ENCODE measurements at places on chromosomes 16 and 17. TPM values are rescaled to one million over a fixed set of nuclear protein-coding genes. Genes with fewer than 3 reads are reported as not detected.

DNA sequence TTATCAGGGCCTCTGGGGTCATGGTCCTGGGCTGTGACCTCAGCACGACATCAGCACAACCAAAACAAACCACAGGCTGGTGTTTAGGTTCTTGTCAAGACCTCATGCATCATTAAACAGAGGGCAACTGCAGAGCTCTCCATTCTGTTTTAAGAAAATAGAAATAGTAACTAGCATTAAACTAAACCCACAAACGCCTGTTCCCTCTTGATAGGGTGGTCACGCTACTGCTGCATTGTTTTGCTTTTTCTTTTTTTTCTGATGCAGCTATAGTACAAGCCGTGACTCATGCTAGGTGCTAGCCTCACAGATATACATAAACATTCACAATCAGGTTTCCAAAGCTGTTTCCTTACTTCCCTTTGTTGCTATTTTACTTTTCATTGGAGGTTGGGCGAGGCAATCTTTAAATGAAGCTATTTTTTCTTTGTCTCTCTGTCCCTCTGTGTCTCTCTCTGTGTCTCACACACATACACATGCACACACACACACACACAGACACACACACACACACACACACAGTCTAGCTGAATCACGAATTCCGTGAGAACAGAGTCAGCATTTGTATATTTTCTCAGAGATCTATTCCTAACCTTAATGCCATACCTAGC lies 310.3 kb downstream of the CDH13 start:
- peak; percentile 87 for DNase-seq

GRCh38 chr17:688100-688989 lies 26.3 kb downstream of the VPS53 start:
- peak; percentile 41 for DNase-seq

DNA sequence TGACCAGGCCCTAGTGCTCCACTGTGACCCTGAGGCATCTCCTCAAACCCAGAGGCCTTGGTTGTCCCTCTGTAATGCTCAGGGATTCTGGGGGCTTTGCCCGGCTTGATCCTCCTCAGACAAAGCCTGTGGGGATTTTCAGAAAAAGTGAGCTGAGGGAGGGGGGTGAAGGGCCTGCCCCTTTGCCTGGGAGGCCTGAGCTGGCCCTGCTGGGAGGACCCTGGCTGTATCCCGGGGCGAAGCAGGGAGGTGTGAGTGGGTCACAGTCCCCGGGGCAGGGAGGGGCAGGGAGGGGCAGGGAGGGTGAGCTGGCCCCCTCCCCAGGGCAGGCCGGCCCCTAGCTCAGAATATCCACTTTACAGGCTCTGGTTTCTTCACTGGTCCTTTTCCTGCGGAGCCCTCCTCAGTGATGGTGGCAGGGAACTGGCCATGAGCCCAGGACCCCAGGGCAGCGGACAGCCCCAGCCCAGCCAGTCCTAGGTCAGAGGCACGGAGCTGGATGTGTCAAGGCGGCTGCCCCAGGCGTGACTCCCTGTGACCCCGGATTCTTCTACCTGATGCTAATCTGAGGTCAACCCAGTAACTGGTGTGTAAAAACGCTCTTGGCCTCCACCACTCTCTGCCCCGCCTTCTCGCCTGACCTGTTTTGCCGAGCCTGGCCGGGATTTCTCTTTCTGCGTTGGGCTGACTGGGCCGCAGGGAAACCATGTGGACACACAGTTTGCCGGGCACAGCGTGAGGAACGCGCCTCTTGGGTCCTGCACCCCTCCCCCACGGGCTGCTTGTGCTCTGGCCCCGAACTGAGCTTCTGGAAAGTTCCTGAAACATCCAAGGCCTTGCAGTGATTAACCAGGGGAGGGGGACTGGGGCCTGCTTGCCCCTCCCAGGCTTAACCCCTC lies 5.8 kb upstream of the FASN start:
- DNase-seq, result no peak

- DNase-seq, result no peak
Observed at GRCh38 chr17:32286518-32286900, 20.9 kb downstream of the RHBDL3 start.

DNA sequence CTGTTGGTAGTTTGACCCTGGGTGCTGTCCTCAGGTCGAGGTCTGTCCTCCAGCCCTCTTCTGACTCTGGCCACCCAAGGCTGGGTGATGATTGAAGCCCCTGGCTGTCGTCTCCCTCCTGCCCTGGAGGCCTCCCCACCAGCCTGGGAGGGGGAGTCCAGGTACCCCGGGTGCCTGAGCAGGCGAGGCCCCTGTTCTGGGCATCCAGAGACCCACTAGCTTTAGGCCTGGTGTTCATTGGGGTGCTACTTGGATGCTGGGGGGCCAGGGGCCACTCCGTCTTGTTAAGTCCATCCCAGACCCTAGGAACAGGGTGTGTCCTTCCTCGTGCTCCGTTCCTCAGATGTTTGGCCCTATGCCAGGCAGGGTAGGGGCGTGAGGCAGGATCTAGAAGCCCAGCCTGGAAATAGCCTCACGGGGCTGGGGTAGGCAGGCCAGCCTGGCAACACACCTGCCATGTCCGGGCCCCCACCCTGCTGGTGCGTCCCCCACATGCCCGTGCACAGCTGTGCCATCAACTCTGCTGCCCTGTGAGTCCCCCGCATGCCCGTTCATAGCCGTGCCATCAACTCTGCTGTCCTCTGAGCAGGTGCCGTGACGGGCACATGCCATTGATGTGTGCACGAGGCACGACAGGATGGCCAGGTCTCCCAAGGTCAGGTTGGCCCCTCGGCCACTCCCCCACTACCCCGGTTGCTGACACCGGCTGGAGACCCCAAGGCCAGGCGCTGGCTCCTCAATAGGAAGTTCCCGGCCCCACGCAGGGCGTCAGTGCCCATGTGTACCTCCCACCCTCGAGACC lies 36.9 kb downstream of the GINS2 start:
- no peak for DNase-seq

GRCh38 chr17:53004902-53005301 lies 817.8 kb upstream of the KIF2B start:
- no peak for DNase-seq

DNA sequence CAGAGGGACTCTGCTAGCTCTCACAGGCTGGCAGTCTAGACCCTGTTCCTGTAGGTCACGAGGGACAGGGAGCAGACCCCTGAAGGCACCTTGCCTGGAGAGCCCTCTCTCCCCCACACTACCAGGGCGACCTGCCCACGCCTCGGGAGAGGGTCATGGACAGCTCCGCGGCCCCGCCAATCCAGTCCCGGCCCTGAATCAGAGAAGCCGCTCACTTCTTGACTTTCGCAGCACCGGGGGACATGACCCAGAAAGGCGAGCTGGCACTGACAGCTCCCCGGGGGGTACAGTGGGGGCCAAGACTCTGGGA lies 5.1 kb downstream of the KIFC3 start:
- no peak for DNase-seq

DNA sequence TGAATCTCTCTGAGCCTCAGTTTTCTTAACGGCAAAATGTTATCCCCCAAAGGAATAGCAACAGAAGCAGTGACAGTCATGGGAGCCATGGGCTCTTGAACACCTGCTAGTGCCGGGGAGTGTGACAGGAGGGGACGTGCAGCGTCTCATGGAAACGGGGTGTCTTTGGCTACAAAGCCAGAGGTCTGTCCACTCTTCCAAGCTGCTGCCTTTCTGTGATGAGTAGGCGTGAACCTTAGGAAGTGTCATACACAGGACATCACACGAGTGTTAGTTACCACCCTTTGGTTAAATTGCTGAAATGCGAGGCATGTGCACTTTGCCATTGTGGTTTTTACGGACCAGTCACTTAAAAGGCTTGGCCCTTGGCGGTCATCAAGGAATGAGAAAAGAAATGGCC lies 93.4 kb downstream of the IRF8 start:
- DNase-seq, result no peak

GRCh38 chr16:67201411-67202345 lies 2.7 kb downstream of the ELMO3 start:
- DNase-seq, result no peak

DNA sequence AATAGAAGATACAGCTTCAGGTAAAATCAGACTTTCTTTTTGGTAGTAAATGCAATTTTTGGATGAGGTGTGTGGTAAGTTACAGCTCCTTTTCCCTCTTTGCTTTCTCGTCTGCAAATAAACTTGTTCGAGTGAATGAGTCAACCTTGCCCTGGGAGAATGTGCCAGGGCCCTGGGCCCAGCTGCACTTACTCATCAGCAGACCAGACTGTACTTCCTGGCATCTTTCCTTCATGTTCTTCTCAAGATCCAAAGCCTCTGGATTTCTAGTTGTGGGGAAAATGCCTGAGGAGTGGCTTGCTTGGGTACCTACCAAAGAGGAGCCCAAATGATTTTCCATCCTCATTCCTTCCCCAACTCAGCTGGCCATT lies 5.4 kb upstream of the G6PC1 start:
- DNase-seq, result peak; percentile 90

- no peak for DNase-seq
Observed at GRCh38 chr17:32349503-32349853, 479 bp upstream of the ZNF207 start.

- DNase-seq, result no peak
Observed at GRCh38 chr17:58005728-58006559, 1.1 kb downstream of the SRSF1 start.

DNA sequence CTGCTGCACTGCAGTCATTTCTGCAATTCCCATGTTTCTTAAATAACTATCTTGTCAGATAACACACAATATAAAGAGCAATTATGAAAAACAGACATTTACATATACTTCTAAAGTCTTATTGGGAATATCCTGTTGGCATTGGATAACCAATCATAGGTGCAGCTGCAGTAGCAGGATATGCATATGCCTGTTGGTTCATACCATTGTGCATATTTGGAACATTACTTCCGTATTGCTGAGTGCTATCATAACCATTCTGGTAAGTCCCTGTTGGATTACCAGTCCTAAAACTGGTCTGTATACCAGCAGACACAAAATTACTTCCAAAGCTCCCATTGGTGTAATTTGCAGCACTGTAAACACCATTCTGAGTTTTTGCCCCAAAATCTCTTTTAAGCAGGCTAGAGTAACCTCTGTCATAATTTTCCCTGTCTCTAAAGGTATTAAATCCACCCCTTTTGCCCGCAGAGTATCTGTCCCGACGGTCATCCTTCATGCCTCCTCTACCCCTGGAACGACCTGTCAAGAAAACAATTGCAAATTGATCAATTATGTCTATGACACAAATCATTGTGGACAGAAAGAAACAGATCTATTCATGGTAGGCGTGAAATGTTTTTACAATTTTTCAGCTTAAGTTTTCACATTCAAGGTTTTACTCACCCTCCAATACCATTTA lies 3.1 kb upstream of the POLG2 start:
- DNase-seq, result peak; percentile 60

GRCh38 chr17:807523-808294 lies 25.6 kb downstream of the MRM3 start:
- DNase-seq, result no peak

GRCh38 chr17:67211742-67212141 lies 33.3 kb downstream of the HELZ start:
- DNase-seq, result peak; percentile 52

GRCh38 chr17:18964550-18964949 lies 12.6 kb downstream of the SLC5A10 start:
- no peak for DNase-seq

- DNase-seq, result no peak
Observed at GRCh38 chr16:88691924-88692560, 5.7 kb upstream of the SNAI3 start.

- no peak for DNase-seq
Observed at GRCh38 chr17:70872103-70872502, 702.8 kb downstream of the KCNJ2 start.

DNA sequence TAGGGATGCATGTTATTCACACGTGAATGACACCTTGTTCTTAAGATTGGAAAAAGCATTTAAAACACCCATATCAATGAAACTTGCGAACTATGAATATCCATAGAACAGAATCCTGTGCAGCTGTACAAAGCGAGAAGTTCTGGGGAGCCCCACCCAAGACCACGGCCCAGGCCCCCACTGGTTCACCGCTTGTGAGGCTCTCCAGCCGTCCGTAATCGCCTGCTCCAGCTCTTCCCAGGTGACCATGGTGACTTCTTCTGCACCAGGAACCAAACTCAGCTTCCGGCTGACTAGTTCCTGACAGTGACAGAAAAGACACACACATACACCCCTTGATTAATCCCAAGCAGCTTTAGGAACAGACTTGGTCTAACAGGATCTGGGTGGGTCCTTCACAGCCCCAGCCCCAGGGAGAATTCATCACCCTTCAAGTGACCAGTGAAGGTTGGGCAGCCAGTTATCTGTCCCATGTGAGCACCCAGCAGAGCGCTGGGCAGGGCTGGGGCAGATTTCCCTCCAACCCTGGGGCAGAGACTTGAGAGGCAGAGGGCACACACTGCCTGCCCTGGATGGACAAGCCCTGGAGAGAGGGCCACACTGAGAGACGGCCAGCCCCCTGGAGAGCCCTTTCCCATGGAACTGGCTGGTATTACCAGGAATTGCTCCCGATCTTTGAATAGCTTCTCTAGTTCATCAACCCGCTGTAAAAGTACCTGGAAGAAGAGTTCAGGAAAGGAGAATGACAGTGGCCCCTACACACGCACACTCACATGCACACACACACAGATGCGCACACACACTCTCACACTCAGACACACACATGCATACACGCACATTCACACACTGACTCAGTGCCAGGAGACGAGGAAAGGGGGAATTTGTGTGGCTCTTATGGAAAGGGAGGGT lies 3.6 kb downstream of the QRICH2 start:
- DNase-seq, result no peak

- peak; percentile 98 for DNase-seq
Observed at GRCh38 chr17:56756536-56756935, 77.2 kb downstream of the C17orf67 start.

- no peak for DNase-seq
Observed at GRCh38 chr17:72381597-72382397, 261.0 kb downstream of the SOX9 start.

GRCh38 chr17:32931686-32932085 lies 3.7 kb downstream of the TMEM98 start:
- DNase-seq, result peak; percentile 40

- no peak for DNase-seq
Observed at GRCh38 chr17:68731465-68731864, 130.3 kb upstream of the FAM20A start.

The PPM1D gene
- polyA plus RNA-seq, result 5.5 TPM

The STAC2 gene
- 0.03 TPM for polyA plus RNA-seq

The PIPOX gene
- polyA plus RNA-seq, result 0.43 TPM

The NXN gene
- 116 TPM for polyA plus RNA-seq

The ABCC12 gene
- not detected for polyA plus RNA-seq

The PTX4 gene
- not detected for polyA plus RNA-seq

The TMEM92 gene
- 0.86 TPM for polyA plus RNA-seq

The KRT20 gene
- polyA plus RNA-seq, result not detected

The SLC12A3 gene
- polyA plus RNA-seq, result not detected

The ASIC2 gene
- polyA plus RNA-seq, result 0.15 TPM

The HEXIM2 gene
- polyA plus RNA-seq, result 4.5 TPM

The ELMO3 gene
- polyA plus RNA-seq, result 1.9 TPM

The KRTAP4-12 gene
- polyA plus RNA-seq, result 1.0 TPM

The HBM gene
- polyA plus RNA-seq, result not detected

The ZG16 gene
- polyA plus RNA-seq, result not detected

The KREMEN2 gene
- polyA plus RNA-seq, result 0.11 TPM

The LRRC45 gene
- 10.2 TPM for polyA plus RNA-seq

Data from IMR-90 (cell line).